AG20443 (cell line): ENCODE measurements at places on chromosomes 13 and 19.
A peak's percentile ranks its signal among the peaks of the same experiment; 100 is the strongest.

DNA sequence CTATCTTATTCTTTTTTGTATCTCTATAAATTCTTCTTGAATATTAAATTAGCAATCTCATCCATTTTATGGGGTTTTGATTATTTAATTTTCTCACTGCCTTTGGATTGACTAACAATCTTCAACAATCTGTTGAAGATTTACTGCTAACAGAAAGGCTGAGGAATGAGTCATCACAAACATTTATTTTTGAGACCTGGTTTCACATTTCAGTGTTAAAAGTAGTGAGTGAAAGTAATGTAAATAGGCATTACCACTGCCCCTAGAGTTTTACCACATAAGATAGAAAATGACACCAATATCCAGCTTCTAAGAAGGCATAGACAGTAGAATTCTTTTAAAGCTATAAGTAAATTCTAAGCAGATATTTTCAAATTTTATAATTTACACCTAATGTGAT is 472.8 kb downstream of the OLFM4 start:
- DNase-seq = no peak

DNA sequence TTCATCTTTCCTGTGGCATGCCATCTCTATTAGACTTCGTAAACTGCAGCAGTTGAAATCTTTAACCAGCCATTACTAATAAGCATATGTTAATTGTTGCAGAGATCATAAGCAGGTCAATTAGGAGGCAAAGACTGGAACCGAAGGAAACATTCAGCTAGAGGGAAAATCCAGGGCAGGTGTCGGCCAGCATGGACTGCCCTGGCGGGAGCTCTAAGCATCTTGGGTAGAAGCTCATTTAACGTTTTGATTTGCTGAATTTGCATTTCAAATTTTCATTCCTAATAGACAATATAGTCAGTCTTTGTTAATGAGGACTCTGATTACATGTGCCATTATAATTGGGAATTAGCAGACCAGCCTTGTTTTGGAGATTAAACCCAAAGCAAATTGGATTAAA is 238.6 kb downstream of the POU4F1 start:
- DNase-seq = no peak

GRCh38 chr19:7863157-7863970 is 10.8 kb downstream of the PRR36 start:
- DNase-seq = no peak

GRCh38 chr13:31172001-31172400 is 10.3 kb upstream of the HSPH1 start:
- DNase-seq = peak; percentile 21

DNA sequence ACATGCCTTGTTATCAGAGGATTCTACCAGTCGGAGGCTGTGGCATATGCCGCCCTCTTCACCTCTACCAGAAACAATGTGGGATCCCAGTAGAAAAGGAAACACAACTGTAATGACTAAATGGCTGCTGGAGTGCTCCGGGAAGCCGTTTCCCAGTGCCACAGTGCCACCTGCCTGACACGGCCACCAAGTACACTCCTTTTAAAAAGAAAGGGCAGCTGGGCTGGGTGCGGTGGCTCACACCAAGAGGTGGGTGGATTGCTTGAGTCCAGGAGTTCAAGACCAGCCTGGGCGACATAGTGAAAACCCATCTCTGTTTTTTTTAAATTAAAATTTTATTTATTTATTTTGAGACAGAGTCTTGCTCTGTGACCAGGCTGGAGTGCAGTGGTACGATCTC is 67.3 kb downstream of the TRPM4 start:
- DNase-seq = peak; percentile 63

GRCh38 chr13:63367522-63368198 is 1952.0 kb upstream of the PCDH20 start:
- DNase-seq = no peak

DNA sequence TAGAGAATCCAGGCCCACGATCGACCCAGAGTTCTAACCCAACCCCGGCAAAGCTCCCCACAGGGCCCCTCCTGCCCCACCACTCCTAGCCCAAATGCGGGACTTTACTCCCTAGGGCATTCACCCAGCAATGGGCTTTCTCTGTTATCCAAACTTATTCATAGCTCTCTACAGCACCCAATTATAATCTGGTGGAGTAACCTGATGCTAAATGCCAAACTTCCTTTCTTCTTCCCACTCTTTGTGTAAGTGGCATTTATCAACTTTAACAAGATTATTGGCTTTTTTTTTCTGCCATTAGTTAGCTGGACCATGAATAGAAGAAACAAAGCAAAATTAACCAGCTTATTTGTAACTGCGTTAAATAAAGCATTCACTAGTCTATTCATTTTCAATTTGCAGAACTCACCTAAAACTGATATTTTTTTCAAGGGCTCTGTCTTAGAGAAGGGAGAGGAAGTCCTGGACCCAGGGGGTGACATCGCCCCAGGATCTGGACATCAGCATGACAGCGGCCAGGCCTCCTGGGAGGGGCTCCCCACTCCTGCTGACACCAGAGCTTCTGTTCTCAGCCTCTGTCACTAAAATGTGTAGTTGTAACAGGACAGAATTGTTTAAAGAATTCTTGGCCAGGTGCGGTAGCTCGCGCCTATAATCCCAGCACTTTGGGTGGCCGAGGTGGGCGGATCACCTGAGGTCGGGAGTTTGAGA is 1.5 kb downstream of the FAM124A start:
- no peak for DNase-seq

DNA sequence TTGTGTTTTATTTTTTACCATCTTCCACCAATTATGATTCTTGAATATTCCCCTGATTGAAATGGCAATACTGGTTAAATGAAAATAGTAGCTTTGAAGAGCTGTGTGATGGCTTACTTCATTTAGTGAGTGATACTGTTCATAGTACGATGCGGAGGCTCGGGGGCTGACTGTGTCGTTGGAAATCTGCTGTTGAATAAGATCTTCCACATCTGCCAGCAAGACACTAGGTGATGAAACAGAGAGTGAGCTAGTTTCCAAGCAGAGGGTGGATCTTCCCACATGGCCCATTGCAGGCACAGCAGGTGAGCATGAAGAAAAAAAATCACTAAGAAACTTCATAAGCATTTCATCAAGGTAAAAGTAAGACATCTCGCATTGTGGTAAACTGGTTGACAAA is 22.5 kb downstream of the CPB2 start:
- no peak for DNase-seq

- DNase-seq = no peak
These were observed 1073.4 kb downstream of the PCDH17 start for GRCh38 chr13:58704953-58705352.

DNA sequence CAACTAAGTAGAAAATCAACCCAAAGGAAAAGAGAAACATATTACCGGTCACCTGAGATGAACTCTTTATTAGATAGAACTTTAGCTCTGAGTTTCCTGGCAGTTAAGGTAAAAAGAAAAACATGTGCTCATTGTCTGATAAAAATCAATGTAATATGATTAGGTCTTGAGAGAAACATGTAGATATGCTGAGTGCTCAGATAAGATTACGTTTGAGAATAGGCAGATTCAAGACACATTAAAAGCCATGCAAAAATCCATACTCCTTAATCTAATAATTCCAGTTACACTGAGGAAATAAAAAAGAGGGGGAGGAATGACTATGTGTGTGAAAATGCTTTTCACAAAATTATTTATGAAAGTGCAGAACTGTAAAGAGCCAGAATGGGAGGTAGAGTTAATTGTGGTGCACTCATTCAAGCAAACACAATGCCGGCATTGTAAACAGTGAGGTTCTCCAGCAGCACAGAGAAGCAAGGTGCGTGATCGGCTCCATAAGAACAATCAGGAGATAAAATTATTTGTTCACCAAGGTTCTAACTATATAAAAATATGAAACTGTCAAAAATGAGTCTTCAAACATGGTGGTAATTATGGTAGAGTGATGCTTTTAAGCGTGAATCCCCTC is 88.8 kb downstream of the MBNL2 start:
- DNase-seq = no peak

DNA sequence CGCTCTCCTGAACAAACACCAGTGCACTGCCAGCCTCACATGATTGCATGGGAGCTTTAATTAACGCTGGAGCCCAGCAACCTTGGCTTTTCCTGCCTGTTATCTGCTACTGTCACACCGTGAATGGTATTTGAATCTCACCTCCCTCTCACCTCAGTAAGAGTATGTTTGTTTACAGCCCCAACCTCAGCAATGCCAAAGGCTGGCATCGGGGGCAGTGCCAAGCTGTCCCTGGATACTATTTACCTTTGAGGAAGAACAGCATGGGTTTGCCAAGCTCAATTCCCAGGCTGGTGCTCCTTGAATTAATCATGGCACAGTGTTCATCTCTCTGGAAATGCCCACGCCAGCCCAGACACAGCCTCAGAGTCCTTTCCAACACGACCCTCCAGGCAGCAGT is 57.2 kb upstream of the SERPINE3 start:
- no peak for DNase-seq

DNA sequence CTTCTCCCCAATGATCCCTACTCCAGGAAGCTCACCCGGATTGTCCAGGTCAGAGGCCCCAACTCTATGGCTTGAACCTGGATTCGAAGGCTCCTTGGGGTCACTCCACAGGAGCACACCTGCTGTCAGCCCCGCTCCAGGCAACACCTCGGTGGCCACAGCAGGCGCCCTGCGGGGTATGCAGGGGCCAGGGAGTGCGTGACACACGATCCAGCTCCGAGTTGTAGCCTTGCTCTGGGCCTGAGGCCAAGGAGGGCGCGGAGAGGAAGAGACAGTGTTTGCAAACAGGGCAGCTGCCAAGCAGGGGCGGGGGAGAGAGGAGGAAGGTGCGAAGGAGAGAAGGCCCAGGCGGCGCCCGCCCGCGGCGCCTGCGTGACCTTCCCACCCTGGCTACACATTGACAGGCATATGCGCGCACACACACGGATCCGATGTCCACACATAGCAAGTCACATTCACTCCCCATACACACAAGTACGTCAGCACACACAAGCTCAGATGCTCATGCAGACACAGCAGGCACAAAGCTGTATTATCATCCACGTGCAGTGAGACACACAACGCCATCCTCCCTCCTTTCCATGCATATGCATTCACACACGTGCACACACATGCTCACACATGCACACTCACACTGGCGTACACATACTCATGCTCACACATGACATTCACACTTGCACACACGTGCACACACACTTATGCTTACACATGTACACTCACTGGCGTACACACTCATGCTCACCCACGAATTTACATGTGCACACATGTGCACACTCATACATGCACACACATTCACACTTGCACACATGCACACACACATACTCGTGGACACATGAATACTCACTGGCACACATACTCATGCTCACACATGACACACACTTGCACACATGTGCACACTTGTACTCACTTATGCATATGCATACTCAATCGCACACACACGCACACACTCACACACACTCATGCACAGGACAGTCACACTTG is 10.4 kb downstream of the SBK2 start:
- DNase-seq = peak; percentile 73

GRCh38 chr19:4052114-4052992 is 14.3 kb downstream of the ZBTB7A start:
- DNase-seq = peak; percentile 78

DNA sequence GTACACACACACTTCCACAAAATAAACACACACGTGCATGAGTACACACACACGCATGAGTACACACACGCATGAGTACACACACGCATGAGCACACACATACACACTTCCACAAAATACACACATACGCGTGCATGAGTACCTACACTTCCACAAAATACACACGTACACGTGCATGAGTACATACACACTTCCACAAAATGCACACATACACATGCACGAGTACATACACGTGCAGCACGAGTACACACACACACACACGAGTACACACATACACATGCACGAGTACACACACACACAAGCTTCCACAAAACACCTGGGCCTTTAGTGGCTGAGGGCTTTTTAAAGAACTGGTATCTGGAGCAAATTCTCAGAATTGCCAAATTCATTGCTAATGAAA is 619.3 kb downstream of the GPC5 start:
- DNase-seq = no peak

DNA sequence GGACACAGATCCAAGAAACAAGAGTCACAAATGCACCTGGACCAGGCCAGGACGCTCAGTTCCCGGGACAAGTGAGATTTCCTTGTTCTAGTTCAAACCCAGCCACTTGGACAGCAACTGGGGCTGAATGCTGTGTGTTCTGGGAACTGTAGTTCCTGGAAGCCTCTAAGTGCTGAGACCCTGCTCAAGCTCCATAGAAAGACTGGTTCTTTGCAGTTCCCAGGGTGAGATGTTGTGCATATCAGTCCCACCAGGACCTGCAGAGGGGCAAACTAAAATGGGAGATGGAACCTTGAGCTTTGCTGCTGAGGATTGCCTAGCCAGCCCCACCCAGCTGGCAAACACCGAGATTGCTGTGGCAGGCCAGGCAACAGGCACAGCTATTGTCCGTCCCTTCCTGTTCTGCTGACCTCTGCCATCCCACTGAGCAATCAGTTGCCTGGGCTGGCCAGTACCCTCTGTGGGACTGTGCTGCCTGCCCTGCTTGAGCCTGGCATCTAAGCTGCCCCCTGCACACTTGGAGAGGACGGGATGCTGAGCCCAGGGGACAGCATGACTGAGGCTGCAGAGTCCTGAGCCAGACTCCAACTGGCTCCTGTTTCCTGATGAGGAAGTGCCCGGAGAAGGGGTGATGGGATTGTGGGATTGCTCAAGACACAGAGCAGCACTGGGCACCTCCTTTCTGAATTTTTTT is 1.4 kb upstream of the GIPC1 start:
- DNase-seq = peak; percentile 49

DNA sequence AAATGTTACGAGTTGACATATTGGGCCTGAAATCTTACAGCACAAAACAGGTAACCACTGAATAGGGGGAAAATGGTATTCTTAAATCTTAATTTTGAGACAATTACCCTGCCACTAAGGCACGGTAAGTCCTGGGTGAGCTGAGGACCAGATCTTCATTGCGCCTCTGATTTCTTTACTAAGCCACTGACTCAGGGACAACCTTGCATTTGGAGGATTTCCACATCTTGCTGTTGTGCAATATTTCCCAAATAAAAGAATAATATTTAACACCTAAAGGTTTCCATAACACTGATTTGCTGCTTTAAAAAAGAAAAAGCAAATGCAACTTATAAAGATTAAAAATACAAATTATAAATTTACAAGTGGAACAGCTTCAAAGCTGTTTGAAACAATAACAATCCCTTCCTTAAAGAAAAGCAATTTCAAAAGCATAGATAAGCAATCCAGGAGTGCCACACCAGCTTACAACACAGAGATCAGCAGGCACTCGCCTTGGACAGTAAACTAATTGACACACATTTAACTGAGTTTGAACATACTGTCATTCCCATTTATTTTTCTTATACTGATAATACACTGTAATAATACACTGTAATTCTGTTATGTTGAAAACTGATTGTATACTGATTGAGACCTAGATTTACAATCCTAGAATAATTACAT is 79.6 kb upstream of the DOCK9 start:
- peak; percentile 44 for DNase-seq

- no peak for DNase-seq
These were observed 7.9 kb downstream of the VASP start for GRCh38 chr19:45515081-45515624.

- DNase-seq = no peak
These were observed 38.7 kb upstream of the ZNF536 start for GRCh38 chr19:30333291-30334065.
